Small intestine (tissue), 16 donors: ENCODE measurements at places on chromosomes 6 and 20.
A peak's percentile ranks its signal among the peaks of the same experiment; 100 is the strongest.

DNA sequence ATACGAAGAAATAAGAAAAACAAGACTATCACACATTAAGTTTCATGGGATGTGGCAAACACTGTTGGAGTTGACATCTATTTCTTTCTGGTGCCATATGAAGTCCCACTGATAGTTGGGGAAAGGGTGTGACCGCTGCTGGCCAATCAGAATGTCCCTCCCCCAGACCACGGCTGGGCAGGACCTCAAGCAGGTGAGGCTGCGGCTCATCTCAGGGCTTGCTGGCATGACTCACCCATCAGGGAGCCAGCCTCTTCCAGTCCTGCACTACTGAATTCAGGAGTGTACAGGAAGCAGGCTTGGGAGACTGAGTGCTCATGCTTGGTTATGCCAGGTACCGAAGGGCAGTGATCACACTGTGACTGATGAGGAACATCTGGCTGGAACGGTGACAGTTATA, 18.9 kb downstream of the PREP start:
- DNase-seq, result peak; percentile 43

GRCh38 chr6:13760307-13761304, 49.0 kb upstream of the RANBP9 start:
- DNase-seq, result no peak

- DNase-seq, result no peak
These were observed 51.5 kb downstream of the RPRD1B start for GRCh38 chr20:38085026-38085425.

- DNase-seq, result no peak
These were observed 51.4 kb upstream of the IER3 start for GRCh38 chr6:30795549-30796293.
